ENCODE measurements at places on chromosomes 7 and 10.

DNA sequence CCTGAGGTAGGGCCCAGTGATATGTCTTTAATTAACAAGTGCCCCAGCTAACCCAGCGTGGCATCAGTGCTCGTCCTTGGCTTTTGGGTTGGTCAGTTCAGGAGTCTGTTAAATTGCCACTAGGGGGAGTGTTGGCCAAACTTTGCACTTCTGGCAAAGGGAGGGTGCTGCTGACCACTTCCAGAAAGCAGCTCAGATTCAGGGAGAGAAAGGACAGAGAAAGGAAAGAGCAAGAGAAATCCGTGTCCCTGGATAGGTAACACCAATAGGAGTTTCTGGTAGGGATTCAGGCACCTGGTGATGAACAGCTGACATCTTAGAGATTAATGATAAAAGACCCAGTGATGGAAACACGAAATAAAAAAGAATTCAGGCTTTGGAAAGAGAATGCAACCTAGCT lies 243.1 kb upstream of the AOAH start:
- DNase-seq, result peak; percentile 79

GRCh38 chr10:30118590-30118989 lies 59.2 kb upstream of the JCAD start:
- DNase-seq, result peak; percentile 4

GRCh38 chr10:113053091-113053490 lies 103.0 kb downstream of the TCF7L2 start:
- DNase-seq, result no peak

GRCh38 chr10:105952153-105952552 lies 1212.4 kb downstream of the SORCS1 start:
- DNase-seq, result no peak

- no peak for DNase-seq
These were observed 104.1 kb downstream of the GPR85 start for GRCh38 chr7:112982441-112983063.

All from HepG2 (cell line).